LHCN-M2 (cell line): ENCODE measurements at places on chromosomes 1 and 21. TPM values are rescaled to one million over a fixed set of nuclear protein-coding genes. Genes with fewer than 3 reads are reported as not detected.

LIPI gene
- not detected in 2 replicates for total RNA-seq

LINGO4 gene
- not detected in 2 replicates for total RNA-seq

KRTAP11-1 gene
- not detected in 2 replicates for total RNA-seq

KLHDC9 gene
- total RNA-seq: 0.29 and 0.71 TPM in 2 replicates

AVPR1B gene
- total RNA-seq: not detected in 2 replicates

SPRR1A gene
- not detected in 2 replicates for total RNA-seq

C8A gene
- total RNA-seq: not detected in 2 replicates

ALX3 gene
- not detected in 2 replicates for total RNA-seq

IL20 gene
- not detected in 2 replicates for total RNA-seq

RAB3B gene
- 12.2 and 12.4 TPM in 2 replicates for total RNA-seq

- DNase-seq: no peak
These were observed 309.9 kb upstream of the PRMT6 start for GRCh38 chr1:106746448-106747085.

DNA sequence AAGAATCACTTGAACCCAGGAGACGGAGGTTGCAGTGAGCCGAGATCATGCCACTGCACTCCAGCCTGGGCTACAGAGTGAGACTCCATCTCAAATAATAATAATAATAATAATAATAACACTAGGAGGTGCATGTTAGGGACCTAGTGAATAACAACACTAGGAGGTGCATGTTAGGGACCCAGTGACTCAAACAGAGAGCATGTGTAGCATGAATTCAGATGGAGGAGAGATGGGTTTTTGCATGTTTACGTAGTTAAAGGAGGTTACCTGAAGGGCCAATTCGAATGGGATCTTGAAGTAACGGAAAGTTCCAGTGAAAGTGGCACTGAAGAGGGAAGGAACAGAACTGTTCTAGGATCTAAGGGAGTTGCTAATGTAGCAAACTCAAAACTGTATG lies 7.1 kb upstream of the KCNK1 start:
- no peak for DNase-seq

DNA sequence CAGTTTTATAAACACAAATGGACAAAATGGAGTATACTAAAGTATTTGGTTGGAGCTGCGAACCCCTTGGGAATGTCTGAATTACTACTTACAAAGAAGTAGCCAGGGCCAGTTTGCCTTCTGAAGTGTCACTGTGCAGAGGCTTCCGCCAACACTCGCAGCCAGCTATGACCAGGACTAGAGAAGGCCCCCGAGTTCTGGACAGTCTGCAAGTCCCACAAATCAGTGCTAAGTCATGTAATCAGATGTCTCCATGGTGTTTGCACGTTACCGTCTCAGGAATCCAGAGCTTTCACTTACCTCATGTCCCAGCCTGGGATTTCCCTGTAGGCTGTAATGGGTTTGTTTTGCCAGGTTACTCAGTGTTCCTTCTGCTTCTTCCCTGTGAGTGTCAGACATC lies 106.6 kb upstream of the SPAG17 start:
- no peak for DNase-seq

DNA sequence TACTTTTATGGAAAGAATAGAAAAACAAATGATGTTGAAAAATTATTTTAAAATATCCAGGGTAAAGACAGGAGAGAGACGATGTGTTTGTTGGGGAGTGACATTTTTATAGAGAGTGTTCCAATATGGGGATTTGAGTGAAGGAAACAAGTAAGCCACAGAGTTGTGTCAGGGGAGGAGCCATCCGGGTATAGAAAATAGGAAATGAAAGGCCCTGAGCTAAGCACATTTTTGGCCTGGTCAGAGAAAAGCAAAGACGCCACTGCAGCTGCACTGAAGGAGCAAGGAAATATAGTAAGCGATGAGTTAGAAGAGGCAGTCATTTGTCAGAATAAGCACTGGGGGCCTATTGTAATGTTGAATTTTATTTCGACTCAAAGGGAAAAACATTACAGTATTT lies 107.3 kb upstream of the ADGRL4 start:
- no peak for DNase-seq

GRCh38 chr1:200921571-200922110 lies 26.9 kb downstream of the INAVA start:
- DNase-seq: no peak

- DNase-seq: peak; percentile 27
These were observed 829 bp downstream of the SPEN start for GRCh38 chr1:15848143-15848928.

DNA sequence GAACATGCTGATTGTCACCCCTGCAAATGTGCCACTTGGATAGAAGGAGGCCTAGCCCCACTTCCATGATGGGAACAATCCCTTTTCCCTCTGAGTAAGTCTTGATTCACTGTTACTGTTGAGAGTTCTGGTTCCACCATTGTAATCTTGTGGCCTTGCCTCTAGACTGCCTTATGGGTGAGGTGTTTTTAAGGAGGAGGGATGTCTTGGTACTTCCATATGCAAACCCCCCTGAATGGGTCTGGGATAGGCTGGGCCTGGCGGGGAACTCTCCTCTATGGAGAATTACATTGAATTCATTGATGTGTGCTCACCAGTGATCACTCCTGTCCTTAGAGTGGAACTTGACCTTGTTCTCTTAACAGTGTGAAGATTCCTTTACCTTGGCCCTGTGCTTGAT lies 5.8 kb downstream of the GALNT2 start:
- no peak for DNase-seq

GRCh38 chr1:169271098-169271497 lies 96.5 kb downstream of the NME7 start:
- no peak for DNase-seq

GRCh38 chr21:40625991-40626390 lies 221.0 kb downstream of the DSCAM start:
- no peak for DNase-seq

DNA sequence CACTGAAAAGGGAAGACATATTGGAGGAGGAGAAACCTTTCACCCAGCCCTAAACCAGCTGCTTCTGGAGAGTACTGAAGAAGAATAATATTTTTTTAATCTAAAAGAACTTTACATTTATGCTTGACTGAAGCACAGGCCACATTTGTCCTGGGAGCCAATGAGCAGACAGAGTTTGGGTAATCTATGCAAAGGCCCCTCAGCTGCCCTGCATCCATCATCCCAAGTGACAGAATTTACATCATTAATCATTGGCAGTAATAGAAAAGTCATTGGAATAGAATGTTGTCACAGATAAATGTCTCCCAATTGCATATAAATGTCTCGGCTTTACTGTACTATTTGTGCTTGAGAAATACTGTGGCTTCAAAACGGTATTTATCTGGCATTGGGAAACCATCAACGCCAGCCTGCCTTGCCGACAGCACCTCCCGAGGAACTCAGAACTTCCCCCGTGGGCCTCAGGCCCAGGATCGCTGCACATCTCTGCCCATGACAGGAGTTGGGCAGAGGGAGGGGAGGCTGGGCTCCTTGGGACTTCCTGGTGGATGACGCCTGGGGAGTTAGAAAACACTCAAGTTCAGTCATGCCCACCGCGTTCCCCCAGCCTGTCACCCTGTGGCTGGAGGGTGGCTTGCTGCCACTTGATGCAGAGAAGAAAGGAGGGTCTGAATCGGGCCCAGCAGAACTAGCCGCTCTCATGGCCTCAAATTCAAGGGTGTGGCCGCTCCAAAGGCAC lies 133.1 kb downstream of the CAMTA1 start:
- peak; percentile 57 for DNase-seq

DNA sequence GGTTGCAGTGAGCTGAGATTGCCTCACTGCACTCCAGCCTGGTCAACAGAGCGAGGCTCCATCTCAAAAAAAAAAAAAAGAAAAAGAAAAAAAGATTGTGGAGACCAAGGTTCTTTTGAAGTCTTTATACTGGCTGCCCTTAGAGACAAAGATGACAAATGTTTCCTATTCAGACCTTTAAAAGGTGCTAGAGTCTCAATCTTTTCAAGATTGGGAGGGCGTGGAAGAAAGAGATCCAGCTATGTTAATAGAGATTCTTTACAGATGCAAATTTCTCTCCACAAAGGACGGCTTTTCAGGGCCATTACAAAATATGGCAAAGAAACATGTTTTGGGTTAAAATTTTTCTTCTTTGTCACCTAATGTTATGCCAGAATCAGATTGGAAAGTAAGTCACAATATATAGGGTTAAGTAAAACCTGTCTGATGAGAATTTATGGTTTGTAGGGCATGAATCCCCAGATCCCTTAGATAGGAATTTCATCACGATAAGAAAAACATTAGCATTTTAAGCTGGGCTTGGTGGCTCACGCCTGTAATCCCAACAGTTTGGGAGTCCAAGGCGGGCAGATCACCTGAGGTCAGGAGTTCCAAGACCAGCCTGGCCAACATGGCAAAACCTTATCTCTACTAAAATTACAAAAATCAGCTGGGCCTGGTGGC lies 13.0 kb upstream of the MORC3 start:
- no peak for DNase-seq

GRCh38 chr1:114559356-114559755 lies 22.1 kb downstream of the BCAS2 start:
- no peak for DNase-seq

- DNase-seq: no peak
These were observed 22.3 kb downstream of the CTTNBP2NL start for GRCh38 chr1:112418099-112418892.

- DNase-seq: no peak
These were observed 670 bp upstream of the PARK7 start for GRCh38 chr1:7960867-7961215.

GRCh38 chr1:236689713-236690569 lies 3.6 kb downstream of the ACTN2 start:
- no peak for DNase-seq

- DNase-seq: peak; percentile 84
These were observed 166.9 kb downstream of the TOMM20 start for GRCh38 chr1:234961456-234962339.

DNA sequence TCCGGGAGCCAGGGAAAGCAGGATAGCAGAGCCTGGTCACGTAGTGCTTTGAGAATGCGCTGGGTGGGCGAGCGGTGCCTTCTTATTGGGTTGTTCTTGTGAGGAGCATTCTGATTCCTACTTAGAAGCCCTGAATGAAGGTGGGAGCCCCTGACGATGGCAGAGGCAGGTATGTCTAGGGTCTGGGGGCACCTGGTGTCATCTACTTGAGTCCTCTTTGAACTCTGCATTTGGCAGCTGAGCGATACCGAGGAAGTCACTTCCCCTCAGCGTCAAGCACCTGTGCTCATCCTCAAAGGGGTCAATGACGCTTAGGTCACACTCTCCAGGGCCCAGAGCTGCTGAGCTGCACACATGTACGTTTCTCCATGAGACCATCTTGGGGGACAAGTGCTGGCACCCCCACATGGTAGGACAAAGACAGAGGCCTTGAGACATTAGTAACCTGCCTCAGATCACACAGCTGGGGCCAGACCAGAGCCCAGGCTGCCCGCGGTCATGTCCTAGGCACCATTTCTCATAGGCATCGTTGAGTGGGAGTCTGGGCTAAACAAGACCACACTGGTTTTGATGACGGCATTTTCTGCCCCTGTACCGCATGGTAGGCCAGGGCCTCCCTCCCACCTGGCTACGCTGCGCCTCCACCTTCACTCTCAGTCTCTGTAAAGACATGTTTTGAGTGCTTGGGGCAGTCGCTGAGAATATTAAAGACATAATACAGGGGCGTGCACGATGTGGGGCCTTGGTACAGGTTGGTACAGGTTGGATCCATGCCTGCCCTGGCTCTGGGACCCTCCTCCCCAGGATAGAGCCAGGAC lies 69.1 kb upstream of the ABCG1 start:
- no peak for DNase-seq

DNA sequence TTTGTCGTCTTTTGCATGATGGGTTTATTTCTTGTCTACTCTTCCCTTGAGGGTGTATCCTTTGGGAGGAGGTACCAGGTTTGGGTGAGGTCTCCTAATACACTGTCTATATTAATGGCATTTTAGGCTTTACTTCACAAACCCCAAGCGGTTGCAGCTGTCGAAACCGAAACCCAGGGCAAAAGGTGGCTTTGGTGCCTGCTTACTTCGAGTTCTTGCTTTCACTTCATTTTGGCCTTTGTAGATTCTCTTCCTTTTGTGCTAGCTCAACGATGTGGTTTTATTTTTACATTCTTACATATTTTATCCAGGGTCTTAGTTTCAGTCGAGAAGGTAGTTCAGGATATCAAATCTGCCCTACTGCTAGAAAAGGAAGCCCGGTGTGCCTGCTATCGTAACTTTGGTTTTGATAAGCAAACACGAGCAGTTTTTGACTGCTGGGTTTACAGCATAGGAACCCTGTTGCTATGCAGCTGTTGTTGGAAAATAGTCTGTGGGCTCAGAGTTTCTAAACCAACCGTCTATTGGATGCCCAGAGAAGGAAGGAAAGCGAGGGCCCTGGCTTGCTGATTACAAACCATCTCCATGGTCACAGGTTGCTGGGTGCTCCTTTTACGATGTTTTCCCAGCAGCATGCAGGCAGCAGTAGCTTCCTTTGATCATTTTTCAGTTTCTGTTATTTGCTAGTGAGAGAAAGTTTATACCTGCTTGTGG lies 9.8 kb upstream of the TSPAN2 start:
- peak; percentile 88 for DNase-seq

- DNase-seq: no peak
These were observed 2.6 kb upstream of the KCNE1 start for GRCh38 chr21:34514576-34515115.

- DNase-seq: no peak
These were observed 16.7 kb upstream of the IL10RB start for GRCh38 chr21:33249331-33250002.

DNA sequence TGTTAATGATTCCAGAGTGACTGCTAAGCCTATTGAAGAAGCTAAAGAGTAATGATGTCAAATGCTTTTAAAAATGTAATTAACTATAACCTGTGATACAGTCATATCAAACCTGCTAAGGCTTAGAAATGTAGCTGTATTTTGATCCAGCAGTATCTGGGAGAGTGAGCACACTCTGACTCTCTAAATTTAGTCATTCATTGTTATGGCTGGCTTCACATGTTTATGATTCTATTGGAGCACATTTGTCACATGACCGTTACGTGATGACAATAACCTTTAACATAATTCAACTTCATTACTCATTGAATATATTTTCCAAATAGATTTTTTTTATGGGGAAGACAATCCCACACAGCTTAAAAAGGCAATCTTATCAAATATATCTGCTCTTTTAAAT lies 587.1 kb downstream of the LMO4 start:
- no peak for DNase-seq

- DNase-seq: peak; percentile 59
These were observed 36.7 kb upstream of the RASAL2 start for GRCh38 chr1:178057141-178057765.

DNA sequence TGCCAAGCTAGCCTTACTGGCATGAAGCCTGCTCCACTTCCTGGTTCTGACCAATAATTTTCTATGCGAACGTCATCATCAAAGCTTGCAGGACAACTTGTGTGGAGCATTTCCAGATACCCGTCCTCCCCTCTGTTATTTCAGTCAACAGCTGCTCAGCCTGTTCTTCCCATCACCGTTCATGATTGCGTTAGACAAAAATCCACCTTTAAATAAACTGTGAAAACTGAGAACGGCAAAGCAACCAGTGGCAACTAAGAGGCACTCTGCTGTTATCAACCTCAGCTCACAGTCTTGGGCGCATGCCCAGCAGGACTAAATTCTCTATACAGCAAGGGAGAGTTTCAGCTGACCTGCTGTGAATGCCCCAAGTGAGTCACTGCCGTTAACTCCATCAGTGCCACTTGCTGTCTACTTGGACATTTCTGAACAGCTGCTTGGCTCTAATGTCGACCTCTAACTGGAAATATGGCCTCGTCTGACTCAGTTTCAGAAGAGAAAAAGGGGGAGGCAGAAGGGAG lies 207.4 kb upstream of the RUNX1 start:
- peak; percentile 100 for DNase-seq
